NCI-H446 treated with DMSO at 0.1 percent for 48 hours (cell line): ENCODE measurements at places on chromosomes 4 and X.

DNA sequence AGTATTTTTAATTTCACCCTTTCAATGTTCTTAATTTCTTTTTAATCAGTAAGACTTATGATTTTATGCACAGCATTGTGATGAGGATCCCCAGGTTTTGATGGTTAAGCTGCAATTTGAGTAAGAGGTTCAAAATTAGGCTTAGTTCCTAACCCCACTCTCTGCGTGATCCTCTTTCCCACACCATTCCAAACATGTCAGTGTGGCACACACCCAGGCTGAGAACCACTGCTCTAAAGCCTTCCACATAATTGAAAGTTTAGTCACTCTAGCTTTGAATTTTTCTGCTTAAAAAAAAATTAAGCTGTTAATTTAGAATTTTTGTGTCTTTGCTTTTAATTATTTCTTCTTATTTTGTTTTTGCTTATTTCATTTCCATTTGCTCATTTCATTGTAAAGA lies 68.8 kb upstream of the SLC7A11 start:
- no peak for DNase-seq

GRCh38 chr4:123418351-123418931 lies 21.8 kb downstream of the SPRY1 start:
- no peak for DNase-seq

DNA sequence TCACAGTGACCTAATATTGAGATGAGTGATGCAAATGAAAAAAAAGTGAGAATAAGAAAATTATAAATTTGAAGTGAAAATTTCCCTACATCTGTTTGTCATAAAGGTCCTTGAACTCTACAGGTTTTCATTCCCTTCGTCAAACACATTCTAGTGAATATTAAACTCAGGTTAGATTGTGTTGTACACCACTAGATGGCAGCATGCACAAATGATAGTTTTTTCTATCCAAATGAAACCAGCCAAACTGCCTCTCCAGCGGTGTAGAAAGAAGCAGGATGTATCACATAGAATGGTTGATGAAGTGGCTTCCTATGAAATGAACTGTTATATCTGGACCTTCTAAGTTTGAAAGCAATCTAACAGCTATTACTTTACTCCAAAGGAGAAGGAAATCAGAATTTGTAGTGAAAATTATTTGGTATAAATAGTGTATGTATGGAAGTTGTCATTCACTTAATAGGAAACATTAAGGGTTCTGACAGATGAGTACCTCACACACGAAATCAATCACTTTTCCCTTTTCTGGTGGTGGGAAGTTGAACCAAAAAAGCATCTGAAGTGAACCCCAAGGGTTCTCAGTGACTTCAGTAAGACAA lies 382.7 kb downstream of the UNC5C start:
- DNase-seq, result peak; percentile 22

- no peak for DNase-seq
Observed at GRCh38 chrX:149037281-149037870, 467.7 kb downstream of the IDS start.

DNA sequence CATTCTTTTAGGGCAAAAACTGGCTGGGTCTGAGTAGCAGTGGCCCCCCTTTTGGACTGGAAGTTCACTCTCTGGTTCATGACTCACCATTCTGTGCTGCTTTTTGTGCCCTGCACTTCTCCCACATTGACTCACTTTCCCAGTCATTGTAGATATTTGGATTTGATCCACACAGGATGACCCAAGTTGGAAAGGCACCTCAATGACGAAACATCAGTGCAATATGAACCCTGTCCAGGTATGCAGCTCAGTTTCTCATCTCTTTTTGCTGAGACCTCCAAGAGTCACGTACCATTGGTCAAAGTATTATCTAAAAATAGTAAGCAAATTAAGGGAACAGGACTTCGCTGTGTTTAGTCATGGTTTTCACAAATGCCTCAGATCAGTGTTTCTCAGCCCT lies 92.7 kb downstream of the CBLL2 start:
- DNase-seq, result no peak

DNA sequence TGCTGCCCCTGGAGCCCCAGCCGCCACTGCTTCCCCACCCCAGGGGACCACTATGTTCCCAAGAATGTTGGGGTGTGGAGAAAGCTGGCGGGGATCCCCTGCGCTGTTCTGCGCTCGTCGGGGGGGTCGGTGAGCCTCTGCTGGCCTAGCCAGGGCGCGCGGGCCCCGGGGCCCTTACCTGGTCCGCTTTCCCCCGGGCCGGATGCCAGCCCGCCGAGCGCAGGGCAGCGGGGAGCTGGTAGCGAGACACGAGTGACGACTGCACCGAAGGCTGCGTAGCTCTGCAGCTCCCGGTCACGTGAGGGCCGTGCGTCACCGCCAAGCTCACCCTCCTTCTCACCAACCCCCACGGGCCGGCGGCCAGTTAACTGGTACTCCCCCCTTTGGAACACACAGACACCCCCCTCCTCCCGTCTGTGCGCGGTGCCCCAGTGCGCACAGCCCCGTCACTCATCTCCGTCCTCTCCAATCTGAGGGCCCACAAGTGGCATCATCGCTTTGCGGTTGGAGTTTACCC lies at the start of gene BEX1:
BEX1 (minus strand) TSS at position 254 of the 517 bp plus-strand sequence. CDS start 897 bp downstream, outside the sequence.
- DNase-seq, result peak; percentile 86

DNA sequence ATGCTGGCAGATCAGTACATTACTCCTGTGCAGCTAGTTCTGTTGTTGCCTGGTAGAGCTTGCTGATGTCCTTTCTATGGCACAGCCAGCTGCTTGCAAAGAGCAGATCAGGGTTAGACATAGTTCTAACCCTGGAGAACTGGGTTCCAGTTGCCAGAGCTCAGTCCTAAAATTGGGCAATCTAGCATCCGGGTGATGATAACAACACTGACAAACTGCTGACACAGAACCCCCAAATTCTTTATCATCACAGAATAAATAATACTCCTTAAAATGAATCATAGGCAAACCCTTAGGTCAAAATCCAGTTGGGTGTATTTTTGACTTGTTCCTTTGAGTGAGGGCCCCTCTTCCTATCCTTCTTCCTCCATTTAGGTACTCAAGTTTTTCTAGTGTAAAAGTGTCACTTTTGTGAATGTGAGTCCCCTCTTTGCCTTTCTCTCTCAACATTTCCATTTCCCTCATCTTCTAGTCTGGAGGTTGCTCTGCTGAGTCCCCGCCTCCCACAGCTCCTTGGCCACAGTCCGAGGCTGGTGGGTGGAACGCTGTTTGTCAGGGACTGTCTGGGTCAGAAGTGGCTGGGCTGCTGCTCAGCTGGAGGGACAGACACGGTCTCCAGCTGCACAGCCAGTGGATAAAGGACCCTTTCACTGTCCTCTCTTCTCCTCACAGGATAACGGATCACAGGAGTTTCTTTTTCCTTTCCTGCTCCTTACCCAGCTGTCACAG lies 93.6 kb upstream of the RASGEF1B start:
- DNase-seq, result no peak

DNA sequence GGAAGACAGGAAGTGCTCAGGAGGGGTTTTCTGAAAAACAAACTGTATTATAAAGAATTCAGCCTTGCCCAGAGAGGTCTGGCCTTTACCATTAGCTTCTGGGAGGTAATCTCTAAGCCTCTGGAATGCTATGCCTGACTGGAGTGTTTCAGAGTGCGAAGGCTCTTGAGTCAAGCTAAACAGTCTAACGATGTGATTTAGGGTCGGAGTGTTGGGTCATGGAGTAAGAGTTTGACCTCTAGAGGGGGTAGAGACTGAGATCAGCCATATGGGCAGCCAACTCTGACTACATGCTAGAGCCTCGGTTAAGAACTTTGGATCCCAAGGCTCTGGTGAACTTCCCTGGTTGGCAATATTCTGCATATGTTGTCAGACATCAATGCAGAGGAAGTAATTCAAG lies 15.0 kb downstream of the BOD1L1 start:
- DNase-seq, result no peak

DNA sequence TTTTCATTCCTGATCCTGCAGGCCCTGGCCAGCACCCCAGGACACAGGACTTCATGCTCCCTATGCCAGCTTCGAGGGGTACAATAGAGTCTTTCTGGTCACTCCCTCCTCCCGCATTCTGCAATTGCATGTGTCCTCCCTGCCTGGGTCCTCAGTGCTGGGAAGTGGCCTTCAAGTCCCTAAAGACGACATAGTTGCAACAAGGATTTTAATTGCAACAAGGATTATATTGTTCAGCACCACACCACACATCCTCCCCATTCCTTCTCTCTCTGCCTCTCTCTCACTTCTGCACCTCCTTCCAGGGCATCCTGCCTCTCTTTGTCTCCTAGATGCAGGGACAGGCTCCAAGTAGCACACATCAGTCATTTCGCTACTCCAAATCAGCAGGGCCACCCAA lies 25.5 kb downstream of the SCD5 start:
- DNase-seq, result no peak
